Fibroblast of lung (primary cell): ENCODE measurements at places on chromosomes 13 and 19.

GRCh38 chr13:24293746-24294145 lies 15.6 kb upstream of the C1QTNF9 start:
- peaks cover 9% of the 10 kb centered on the region for H3K36me3 ChIP-seq
- no peak for DNase-seq
- H3K4me3 ChIP-seq = no peak overlapping the region
- no peaks in the 10 kb centered on the region for H3K27me3 ChIP-seq

DNA sequence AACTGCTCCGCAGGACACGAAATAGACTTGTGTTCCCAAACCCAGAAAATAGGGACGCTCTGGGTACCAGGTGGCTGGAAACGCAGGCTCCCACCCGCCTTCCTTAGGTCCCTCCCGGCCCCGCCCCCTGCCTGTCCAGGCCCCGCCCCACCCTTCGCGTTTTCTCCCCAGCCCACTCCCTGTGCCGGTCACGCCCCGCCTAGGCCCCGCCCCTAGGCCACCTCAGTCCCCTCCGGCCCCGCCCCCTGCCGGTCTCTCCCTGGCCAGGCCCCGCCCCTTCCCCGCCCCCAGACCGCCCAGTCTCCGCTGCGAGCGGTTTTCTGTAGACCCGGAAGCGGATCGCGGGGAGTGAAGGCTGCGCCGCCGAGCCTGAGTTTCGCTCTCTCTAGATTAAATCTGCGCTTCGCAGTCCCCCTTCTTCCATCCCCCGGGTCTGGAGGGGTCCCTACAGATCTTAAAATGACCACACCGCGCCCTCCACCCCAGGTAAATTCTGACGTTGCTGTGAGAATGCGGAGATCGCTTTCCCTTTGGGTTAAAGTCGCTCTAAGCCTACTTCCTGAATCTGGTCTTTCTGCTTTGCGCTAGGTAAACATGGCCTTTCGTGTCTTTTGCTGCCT lies 3.7 kb upstream of the ZNF665 start:
- peak; percentile 84 for DNase-seq
- peaks cover 2% of the 10 kb centered on the region for H3K4me1 ChIP-seq
- peak overlapping the region; percentile 99 for H3K4me3 ChIP-seq
- peak overlapping the region; percentile 83 for H3K27ac ChIP-seq
- no peaks in the 10 kb centered on the region for H3K36me3 ChIP-seq
- H3K27me3 ChIP-seq = no peaks in the 10 kb centered on the region

DNA sequence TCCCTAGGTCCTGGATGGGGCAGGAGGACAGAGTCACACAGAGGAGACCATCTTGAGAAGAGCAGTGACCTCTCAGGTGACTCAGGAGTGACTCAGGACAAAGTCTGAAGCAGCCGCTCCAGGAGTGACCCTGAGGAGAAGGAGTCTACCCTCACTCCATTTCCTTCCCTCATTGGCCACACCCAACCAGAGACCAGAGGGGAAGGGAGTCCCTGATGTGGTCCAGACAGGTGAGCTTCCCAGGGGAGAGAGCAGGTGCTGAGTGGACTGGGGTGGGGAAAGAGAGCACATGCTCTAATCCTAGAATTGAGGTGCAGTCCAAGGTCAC lies 75.5 kb upstream of the MEDAG start:
- no peaks in the 10 kb centered on the region for H3K36me3 ChIP-seq
- peaks cover 3% of the 10 kb centered on the region for H3K4me1 ChIP-seq
- no peak overlapping the region for H3K27ac ChIP-seq
- no peaks in the 10 kb centered on the region for H3K27me3 ChIP-seq

GRCh38 chr19:47512948-47513319 lies 1.9 kb downstream of the NAPA start:
- H3K4me3 ChIP-seq = peak overlapping the region; percentile 54
- peaks cover 31% of the 10 kb centered on the region for H3K4me1 ChIP-seq
- no peaks in the 10 kb centered on the region for H3K27me3 ChIP-seq
- H3K27ac ChIP-seq = peak overlapping the region; percentile 75
- H3K36me3 ChIP-seq = no peaks in the 10 kb centered on the region

- H3K36me3 ChIP-seq = peaks cover 18% of the 10 kb centered on the region
- H3K27ac ChIP-seq = no peak overlapping the region
- no peak overlapping the region for H3K4me3 ChIP-seq
- H3K27me3 ChIP-seq = no peaks in the 10 kb centered on the region
- no peak for DNase-seq
Measured at GRCh38 chr19:55649268-55650125, 1.5 kb downstream of the CCDC106 start.

GRCh38 chr13:78139765-78140164 lies 221.1 kb upstream of the EDNRB start:
- no peaks in the 10 kb centered on the region for H3K27me3 ChIP-seq
- H3K36me3 ChIP-seq = no peaks in the 10 kb centered on the region
- no peak overlapping the region for H3K27ac ChIP-seq
- DNase-seq = no peak

GRCh38 chr13:113129480-113129879 lies 6.9 kb downstream of the F10 start:
- DNase-seq = no peak
- no peak overlapping the region for H3K4me3 ChIP-seq
- H3K4me1 ChIP-seq = no peaks in the 10 kb centered on the region
- H3K36me3 ChIP-seq = no peaks in the 10 kb centered on the region
- no peak overlapping the region for H3K27ac ChIP-seq
- peaks cover 5% of the 10 kb centered on the region for H3K27me3 ChIP-seq

DNA sequence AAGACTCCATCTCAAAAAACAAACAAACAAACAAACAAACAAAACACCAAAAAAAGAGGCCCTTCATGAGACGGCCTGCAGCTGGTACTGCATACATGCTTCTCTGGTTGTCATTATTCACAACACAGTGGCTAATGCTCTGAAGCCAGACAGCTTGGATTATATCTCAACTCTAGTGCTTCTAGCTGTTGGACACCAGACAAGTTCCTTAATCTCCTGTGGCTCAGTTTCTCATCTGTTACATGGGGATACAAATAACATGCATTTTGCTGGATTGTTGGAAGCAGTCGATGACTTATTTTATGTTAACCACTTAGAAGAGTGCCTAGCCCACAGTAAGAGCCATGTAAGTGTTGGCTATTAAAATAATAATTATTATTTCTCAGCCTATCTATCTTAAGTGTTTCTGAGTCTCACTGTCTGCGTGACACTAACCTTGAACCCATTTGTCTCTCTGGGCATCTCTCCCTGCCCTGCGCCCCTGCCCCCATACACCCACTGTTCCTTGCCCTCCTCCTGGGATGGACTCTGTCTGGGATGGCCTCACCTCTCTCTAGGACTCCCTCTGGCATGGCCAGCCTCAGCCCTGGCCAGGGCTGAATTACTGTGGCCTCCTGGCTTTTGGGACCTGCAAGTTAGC lies 3.1 kb upstream of the JUNB start:
- H3K4me3 ChIP-seq = no peak overlapping the region
- no peak for DNase-seq
- peaks cover 35% of the 10 kb centered on the region for H3K4me1 ChIP-seq
- no peaks in the 10 kb centered on the region for H3K27me3 ChIP-seq
